Activated naive CD4-positive, alpha-beta T cell treated with anti-CD3 and anti-CD28 coated beads, Interleukin-2, amount 10 ng/mL, durations not matched to agents 7 days and 5 days (primary cell): ENCODE measurements at places on chromosomes 2 and 18.

DNA sequence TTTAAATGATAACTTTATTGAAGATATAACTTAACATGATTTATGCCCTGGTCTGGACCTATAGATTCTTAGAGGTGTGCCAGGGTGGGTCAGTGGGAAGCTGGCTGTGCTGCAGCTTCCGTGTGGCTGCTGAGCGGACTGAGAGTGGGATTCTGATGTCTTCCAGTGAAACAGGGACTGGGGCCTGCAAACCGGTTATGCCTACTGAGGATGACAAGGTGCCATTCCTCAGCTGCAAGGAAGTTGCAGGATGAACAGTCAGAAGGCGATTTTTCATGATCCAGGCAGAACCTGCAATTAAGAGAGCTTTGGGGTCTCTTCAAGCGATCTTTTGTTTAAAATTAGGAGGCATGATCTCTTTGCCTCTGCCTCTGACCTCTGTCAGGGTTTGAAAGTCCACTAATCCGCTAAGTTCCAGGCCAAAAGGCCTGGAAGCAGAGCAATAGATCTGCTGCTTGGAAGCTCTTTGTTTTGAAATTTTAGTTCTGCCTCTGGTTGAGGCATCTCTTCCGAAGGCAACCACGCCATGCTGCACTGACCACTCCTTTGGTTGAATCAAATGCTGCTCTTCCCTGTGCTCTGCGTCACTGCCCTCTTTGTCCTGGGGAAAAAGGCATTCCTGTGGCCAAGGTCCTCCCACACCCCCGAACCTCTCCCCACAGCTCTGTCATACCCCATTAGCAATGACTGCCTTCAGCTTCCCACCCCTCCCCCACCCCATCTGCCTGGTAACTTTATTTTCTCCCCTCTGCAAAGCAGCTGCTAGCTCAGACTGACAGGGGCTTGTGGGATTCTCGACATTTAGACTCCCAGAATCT, 2.0 kb downstream of the TMEM169 start:
- peak overlapping the region; percentile 85 for H3K27ac ChIP-seq
- H3K4me3 ChIP-seq, result peak overlapping the region; percentile 6
- peaks cover 19% of the 10 kb centered on the region for H3K36me3 ChIP-seq
- no peaks in the 10 kb centered on the region for H3K27me3 ChIP-seq
- no peak for DNase-seq

GRCh38 chr18:49730951-49731391, 82.4 kb downstream of the ACAA2 start:
- no peak overlapping the region for H3K4me3 ChIP-seq
- H3K4me1 ChIP-seq, result no peaks in the 10 kb centered on the region
- DNase-seq, result no peak
- H3K27ac ChIP-seq, result no peak overlapping the region
- peaks cover 16% of the 10 kb centered on the region for H3K27me3 ChIP-seq
- no peaks in the 10 kb centered on the region for H3K36me3 ChIP-seq

- peaks cover 1% of the 10 kb centered on the region for H3K36me3 ChIP-seq
- DNase-seq, result peak; percentile 32
- H3K4me3 ChIP-seq, result no peak overlapping the region
- H3K4me1 ChIP-seq, result no peaks in the 10 kb centered on the region
Observed at GRCh38 chr2:63189026-63189425, 138.4 kb downstream of the OTX1 start.

- no peaks in the 10 kb centered on the region for H3K27me3 ChIP-seq
- H3K27ac ChIP-seq, result no peak overlapping the region
- H3K4me3 ChIP-seq, result no peak overlapping the region
- no peaks in the 10 kb centered on the region for H3K36me3 ChIP-seq
- no peak for DNase-seq
Observed at GRCh38 chr2:139099721-139100120, 319.5 kb upstream of the NXPH2 start.

- no peak for DNase-seq
- no peak overlapping the region for H3K4me3 ChIP-seq
- H3K4me1 ChIP-seq, result peaks cover 9% of the 10 kb centered on the region
- no peaks in the 10 kb centered on the region for H3K36me3 ChIP-seq
Observed at GRCh38 chr2:97698530-97698929, 14.8 kb upstream of the ZAP70 start.

DNA sequence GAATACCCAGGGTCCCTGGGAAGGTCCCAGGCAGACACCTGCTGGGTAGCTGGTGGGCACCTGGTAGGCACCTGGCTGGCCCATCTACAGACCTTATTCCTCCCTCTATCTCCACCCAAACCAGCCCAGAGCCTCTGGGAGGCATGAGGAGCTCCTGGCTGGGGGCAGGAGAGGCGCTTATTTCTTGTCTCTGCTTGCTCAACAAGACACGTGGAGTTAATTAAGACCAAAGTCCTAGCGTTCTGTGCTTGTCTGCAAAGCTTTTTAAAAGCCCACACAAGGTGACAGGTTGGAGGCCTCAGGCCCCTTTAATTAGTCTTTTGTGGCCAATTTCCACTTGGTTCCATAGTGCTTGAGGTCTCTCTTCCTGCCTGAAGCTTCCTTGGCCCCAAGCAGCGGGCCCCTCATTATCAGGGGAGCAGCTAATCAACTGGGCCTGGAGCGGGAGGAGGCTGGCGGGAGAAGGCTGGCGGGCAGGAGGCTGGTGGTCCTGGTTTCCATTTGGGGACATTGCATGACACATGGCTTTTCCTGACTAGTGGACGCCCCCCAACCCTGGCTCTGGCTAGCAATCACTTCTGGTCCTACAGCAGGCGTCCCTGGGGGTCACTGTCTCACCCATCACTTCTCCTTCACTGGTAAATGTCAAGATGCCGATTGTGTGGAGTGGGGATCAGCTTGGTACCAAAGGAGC, 65.4 kb upstream of the HDAC4 start:
- no peaks in the 10 kb centered on the region for H3K36me3 ChIP-seq
- no peaks in the 10 kb centered on the region for H3K4me1 ChIP-seq
- H3K27me3 ChIP-seq, result peaks cover 4% of the 10 kb centered on the region
- DNase-seq, result no peak
- H3K27ac ChIP-seq, result no peak overlapping the region

DNA sequence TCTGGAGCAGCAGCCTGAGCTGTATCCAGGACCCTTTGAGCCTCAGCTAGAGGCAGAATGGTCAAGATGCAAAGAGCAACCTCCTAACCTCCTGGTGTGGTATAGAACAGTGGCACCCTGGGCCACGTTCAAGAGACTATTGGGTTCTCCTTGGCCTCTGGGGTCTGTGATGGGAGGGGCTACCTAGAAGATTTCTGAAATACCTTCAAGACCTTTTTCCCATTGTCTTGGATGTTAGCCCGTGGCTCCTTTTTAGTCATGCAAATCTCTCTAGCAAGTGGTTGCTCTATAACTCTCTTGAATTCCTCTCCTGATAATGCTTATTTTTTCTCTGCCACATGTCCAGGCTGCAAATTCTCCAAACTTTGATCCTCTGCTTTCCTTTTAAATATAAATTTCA, 106.3 kb upstream of the SULT1C3 start:
- no peak overlapping the region for H3K27ac ChIP-seq
- no peak overlapping the region for H3K4me3 ChIP-seq
- no peaks in the 10 kb centered on the region for H3K27me3 ChIP-seq
- no peaks in the 10 kb centered on the region for H3K36me3 ChIP-seq
- H3K4me1 ChIP-seq, result no peaks in the 10 kb centered on the region

DNA sequence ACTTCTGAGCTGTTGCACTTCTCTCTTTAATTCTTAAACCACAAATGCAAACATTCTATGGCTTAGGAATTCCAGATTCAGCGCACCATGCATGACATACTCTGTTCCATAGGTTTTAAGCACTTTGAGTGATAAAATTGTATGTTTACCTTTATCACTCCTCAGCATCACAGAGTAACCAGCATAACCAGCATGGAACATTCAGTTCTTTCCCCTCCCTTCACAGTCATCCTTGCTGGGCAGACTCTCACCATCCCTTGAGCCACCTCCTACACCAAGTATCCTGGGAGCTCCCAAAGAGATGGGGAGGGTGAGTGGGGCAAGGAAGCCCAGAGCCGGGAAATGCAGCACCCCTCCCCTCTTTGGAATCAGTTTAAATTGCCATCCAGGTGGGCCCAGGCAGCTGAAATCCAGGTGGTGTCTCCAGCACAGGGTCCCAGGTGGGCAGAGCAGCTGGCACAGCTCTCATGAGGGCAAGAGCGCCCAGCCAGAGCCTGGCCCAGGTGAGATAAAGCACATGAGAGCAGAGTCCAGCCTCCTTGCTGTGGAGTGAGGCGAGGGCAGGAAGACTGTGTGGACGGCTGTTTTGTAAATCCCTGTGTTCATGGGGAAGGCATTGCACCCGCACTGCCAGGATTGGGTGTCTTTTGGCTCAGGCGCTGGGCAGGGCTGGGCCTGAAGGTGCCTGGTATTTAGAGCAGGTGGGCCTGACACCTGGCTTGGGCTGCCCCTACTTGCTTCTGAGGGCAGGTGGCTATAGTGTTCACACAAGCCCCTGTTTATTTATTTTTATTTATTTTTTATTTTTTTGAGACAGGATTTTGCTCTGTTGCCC, 36.8 kb downstream of the LAMA3 start:
- H3K27ac ChIP-seq, result no peak overlapping the region
- peaks cover 38% of the 10 kb centered on the region for H3K27me3 ChIP-seq
- no peaks in the 10 kb centered on the region for H3K4me1 ChIP-seq
- DNase-seq, result no peak
- H3K36me3 ChIP-seq, result no peaks in the 10 kb centered on the region

DNA sequence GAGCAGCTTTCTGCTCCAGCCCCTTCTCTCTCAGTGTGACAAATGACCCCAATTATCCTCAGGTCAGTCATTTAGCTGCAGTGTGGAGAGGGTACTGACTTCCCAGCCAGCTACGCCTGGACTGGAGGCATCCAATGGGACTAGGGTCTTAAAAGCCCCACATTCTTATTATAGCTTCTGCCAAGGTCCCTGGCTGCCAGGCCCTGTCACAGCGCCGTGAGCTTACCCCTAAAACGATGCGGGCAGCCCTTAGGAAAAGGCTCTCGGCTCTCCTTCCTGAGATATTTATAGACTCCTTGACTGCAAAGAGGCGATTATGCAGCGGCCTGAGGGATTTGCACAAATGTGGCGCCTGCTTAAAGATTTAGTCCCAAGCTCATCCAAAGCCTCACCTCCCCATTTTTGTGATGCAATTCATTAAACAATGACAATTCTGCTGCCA, 69.2 kb upstream of the EDAR start:
- no peak overlapping the region for H3K4me3 ChIP-seq
- H3K27me3 ChIP-seq, result peaks cover 23% of the 10 kb centered on the region
- H3K4me1 ChIP-seq, result peaks cover 30% of the 10 kb centered on the region
- no peaks in the 10 kb centered on the region for H3K36me3 ChIP-seq
- no peak for DNase-seq

DNA sequence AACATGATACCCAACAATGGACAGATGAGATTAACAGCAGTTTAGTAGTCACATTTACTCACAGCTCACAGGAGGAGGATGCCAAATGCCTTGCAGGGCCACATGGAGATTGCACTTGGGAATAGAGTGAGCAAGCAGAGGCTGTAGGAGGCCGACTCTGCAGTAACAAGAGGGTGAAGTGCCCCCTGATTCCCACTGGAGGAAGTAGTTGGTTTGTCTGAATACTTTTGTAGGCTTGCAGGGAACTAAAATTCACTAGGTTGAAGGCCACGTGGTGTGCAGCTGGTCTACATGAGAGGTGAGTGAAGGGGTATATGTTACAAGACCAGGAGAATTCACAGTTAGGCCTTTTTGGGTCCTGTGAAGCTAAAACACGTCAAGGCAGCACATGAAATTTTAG, 419.3 kb upstream of the TNP1 start:
- H3K36me3 ChIP-seq, result no peaks in the 10 kb centered on the region
- H3K27me3 ChIP-seq, result peaks cover 5% of the 10 kb centered on the region
- H3K27ac ChIP-seq, result no peak overlapping the region
- no peak for DNase-seq
- no peak overlapping the region for H3K4me3 ChIP-seq

- no peak overlapping the region for H3K27ac ChIP-seq
- peaks cover 37% of the 10 kb centered on the region for H3K4me1 ChIP-seq
- H3K36me3 ChIP-seq, result peaks cover 23% of the 10 kb centered on the region
- no peak overlapping the region for H3K4me3 ChIP-seq
Observed at GRCh38 chr2:26064846-26065245, 31.0 kb downstream of the RAB10 start.

DNA sequence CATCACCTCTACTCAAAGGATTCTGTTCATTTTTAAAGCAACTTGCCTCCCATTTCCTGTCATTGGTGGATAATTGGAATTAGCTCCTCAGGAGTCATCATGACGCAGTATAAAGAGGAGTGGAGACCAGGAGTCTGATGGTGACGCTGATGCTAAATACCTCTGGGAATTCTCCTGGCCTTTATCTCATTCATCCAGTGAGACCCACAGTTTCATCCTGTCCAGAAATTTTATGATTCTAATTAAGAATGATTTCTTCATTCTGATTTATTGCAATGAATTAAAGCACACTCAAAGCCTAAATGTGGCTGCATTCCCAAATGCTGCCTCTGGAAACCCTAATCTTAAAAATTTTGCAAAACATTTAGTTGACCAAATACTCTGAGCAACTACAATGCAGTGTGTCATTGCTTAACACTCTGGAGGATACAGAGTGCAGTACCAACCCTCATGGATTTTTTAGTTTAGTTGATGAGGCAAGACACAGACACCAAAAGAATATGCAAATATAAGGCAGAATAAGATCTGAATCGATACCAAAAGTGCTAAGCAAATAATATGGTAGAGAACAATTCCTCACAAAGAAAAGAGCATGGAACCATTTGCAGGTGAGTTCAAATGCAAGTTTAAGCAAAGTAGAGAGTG, 236.2 kb downstream of the ETAA1 start:
- no peaks in the 10 kb centered on the region for H3K4me1 ChIP-seq
- H3K4me3 ChIP-seq, result no peak overlapping the region
- no peak overlapping the region for H3K27ac ChIP-seq
- no peaks in the 10 kb centered on the region for H3K36me3 ChIP-seq

- DNase-seq, result peak; percentile 27
- H3K27ac ChIP-seq, result no peak overlapping the region
- H3K36me3 ChIP-seq, result no peaks in the 10 kb centered on the region
- H3K27me3 ChIP-seq, result peaks cover 56% of the 10 kb centered on the region
- H3K4me3 ChIP-seq, result no peak overlapping the region
- peaks cover 56% of the 10 kb centered on the region for H3K4me1 ChIP-seq
Observed at GRCh38 chr2:110866466-110866865, 134.1 kb downstream of the ACOXL start.

DNA sequence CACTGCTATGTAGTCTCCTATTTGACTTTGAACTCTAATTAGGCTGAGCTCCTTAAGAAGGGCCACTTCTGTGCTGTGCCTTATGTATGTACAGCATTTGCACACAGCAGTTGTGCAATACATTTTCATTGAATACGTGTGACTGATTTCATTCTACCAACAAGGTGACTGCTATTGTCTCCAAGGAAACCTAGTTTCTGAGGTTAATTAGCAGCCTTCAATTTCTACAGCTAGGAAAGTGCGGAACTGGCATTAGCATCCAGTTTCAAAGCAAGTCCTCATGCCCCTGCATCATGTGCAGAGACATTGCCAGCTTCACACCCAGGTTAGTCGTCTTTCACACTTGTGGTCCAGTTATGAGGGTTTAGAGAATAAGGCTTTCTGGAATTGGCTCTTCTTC, 58.6 kb downstream of the NCK2 start:
- H3K4me3 ChIP-seq, result no peak overlapping the region
- H3K27me3 ChIP-seq, result no peaks in the 10 kb centered on the region
- H3K36me3 ChIP-seq, result peaks cover 63% of the 10 kb centered on the region
- no peak for DNase-seq
- H3K4me1 ChIP-seq, result peaks cover 83% of the 10 kb centered on the region
